Keratinocyte (primary cell): ENCODE measurements at places on chromosomes 3 and 15. TPM values are rescaled to one million over a fixed set of nuclear protein-coding genes. Genes with fewer than 3 reads are reported as not detected.

The KNG1 gene
- 0.12 TPM in 1 of 3 replicates, not detected in the others for polyA plus RNA-seq

The CADM2 gene
- not detected in 3 replicates for polyA plus RNA-seq

The GOLGA8Q gene
- 0.03 to 0.15 TPM in 2 of 3 replicates, not detected in the other for polyA plus RNA-seq

The LEKR1 gene
- polyA plus RNA-seq: 0.14 to 0.63 TPM in 2 of 3 replicates, not detected in the other

The POPDC2 gene
- 0.48 to 1.3 TPM (median 0.87 TPM) in 3 replicates for polyA plus RNA-seq

The RYR3 gene
- polyA plus RNA-seq: 0.01 to 0.09 TPM (median 0.04 TPM) in 3 replicates

The TMEM207 gene
- polyA plus RNA-seq: not detected in 3 replicates

The ROPN1B gene
- polyA plus RNA-seq: 0.12 to 0.14 TPM in 2 of 3 replicates, not detected in the other

The XCR1 gene
- polyA plus RNA-seq: 0.01 to 0.26 TPM (median 0.02 TPM) in 3 replicates

The ACOX2 gene
- polyA plus RNA-seq: 0.06 to 0.27 TPM (median 0.20 TPM) in 3 replicates

The TTC23 gene
- 3.4 to 6.7 TPM (median 5.0 TPM) in 3 replicates for polyA plus RNA-seq

The SEMA3F gene
- polyA plus RNA-seq: 72.8 to 115 TPM (median 102 TPM) in 3 replicates

The NAALADL2 gene
- 0.63 to 0.87 TPM (median 0.75 TPM) in 3 replicates for polyA plus RNA-seq

The ZNF502 gene
- 3.3 to 4.9 TPM (median 4.8 TPM) in 3 replicates for polyA plus RNA-seq

The MOBP gene
- polyA plus RNA-seq: not detected in 3 replicates

The RTP3 gene
- not detected in 3 replicates for polyA plus RNA-seq

The FETUB gene
- 0.05 to 0.35 TPM (median 0.25 TPM) in 3 replicates for polyA plus RNA-seq

The SCAMP5 gene
- polyA plus RNA-seq: 1.9 to 3.0 TPM (median 2.9 TPM) in 3 replicates

The TEX55 gene
- polyA plus RNA-seq: not detected in 3 replicates

The SUCLG2 gene
- polyA plus RNA-seq: 15.6 to 26.7 TPM (median 20.5 TPM) in 3 replicates

The PP2D1 gene
- not detected in 3 replicates for polyA plus RNA-seq

The CCDC39 gene
- not detected in 3 replicates for polyA plus RNA-seq

The SOX2 gene
- polyA plus RNA-seq: not detected in 3 replicates

The SEC22C gene
- 45.3 to 58.4 TPM (median 54.9 TPM) in 3 replicates for polyA plus RNA-seq

The PPIP5K1 gene
- 52.9 to 67.5 TPM (median 56.4 TPM) in 3 replicates for polyA plus RNA-seq

The LDHAL6B gene
- not detected in 3 replicates for polyA plus RNA-seq

The SCAANT1 gene
- not detected in 3 replicates for polyA plus RNA-seq

The SCG3 gene
- polyA plus RNA-seq: not detected in 3 replicates

The SLC7A14 gene
- not detected in 3 replicates for polyA plus RNA-seq

The GPR62 gene
- polyA plus RNA-seq: not detected in 3 replicates

The APOD gene
- not detected in 3 replicates for polyA plus RNA-seq

The ZNF860 gene
- polyA plus RNA-seq: 5.6 to 10.3 TPM (median 7.9 TPM) in 3 replicates

The FEZF2 gene
- not detected in 3 replicates for polyA plus RNA-seq

The ADAMTS7 gene
- polyA plus RNA-seq: 0.13 to 0.68 TPM (median 0.24 TPM) in 3 replicates

The CDC25A gene
- polyA plus RNA-seq: 1.7 to 6.2 TPM (median 5.5 TPM) in 3 replicates

The BFSP2 gene
- not detected in 3 replicates for polyA plus RNA-seq

The P3H2 gene
- polyA plus RNA-seq: 80.7 to 115 TPM (median 91.4 TPM) in 3 replicates

The CCDC54 gene
- not detected in 3 replicates for polyA plus RNA-seq

The SMARCC1 gene
- polyA plus RNA-seq: 21.4 to 39.7 TPM (median 29.7 TPM) in 3 replicates

The PGBD4 gene
- 1.1 to 2.7 TPM (median 2.3 TPM) in 3 replicates for polyA plus RNA-seq

The SLC28A1 gene
- polyA plus RNA-seq: not detected in 3 replicates

The CACNA2D3 gene
- polyA plus RNA-seq: 0.02 to 0.15 TPM (median 0.08 TPM) in 3 replicates

The DZIP1L gene
- 1.3 to 1.9 TPM (median 1.7 TPM) in 3 replicates for polyA plus RNA-seq

The GPR176 gene
- polyA plus RNA-seq: 7.5 to 18.8 TPM (median 12.5 TPM) in 3 replicates

The PEAK1 gene
- 5.0 to 6.4 TPM (median 5.9 TPM) in 3 replicates for polyA plus RNA-seq

The GPR27 gene
- polyA plus RNA-seq: 0.03 to 0.14 TPM (median 0.12 TPM) in 3 replicates

The HESX1 gene
- 0.12 to 0.29 TPM (median 0.28 TPM) in 3 replicates for polyA plus RNA-seq

The DLEC1 gene
- 0.01 to 0.02 TPM in 2 of 3 replicates, not detected in the other for polyA plus RNA-seq

The GOLGA8R gene
- polyA plus RNA-seq: 0.12 to 0.20 TPM (median 0.17 TPM) in 3 replicates

The TP63 gene
- polyA plus RNA-seq: 183 to 225 TPM (median 214 TPM) in 3 replicates

The STXBP5L gene
- polyA plus RNA-seq: not detected in 3 replicates

The SLC2A2 gene
- polyA plus RNA-seq: not detected in 3 replicates

The MAPKBP1 gene
- polyA plus RNA-seq: 11.3 to 22.2 TPM (median 18.3 TPM) in 3 replicates

The COL8A1 gene
- polyA plus RNA-seq: 98.8 to 180 TPM (median 102 TPM) in 3 replicates

The CHRM5 gene
- 0.01 to 0.02 TPM in 2 of 3 replicates, not detected in the other for polyA plus RNA-seq

The ROBO2 gene
- polyA plus RNA-seq: 0.30 to 0.49 TPM (median 0.45 TPM) in 3 replicates

The DAZL gene
- polyA plus RNA-seq: not detected in 3 replicates

The SELENOT gene
- polyA plus RNA-seq: 357 to 668 TPM (median 597 TPM) in 3 replicates

The COL7A1 gene
- polyA plus RNA-seq: 59.4 to 91.3 TPM (median 74.4 TPM) in 3 replicates

The AGBL1 gene
- not detected in 3 replicates for polyA plus RNA-seq
